HuH-7 (cell line): ENCODE measurements at places on chromosomes 1 and 21.

- no peak for DNase-seq
These were observed 251.2 kb downstream of the DSCAM start for GRCh38 chr21:40595806-40596205.

- DNase-seq: no peak
These were observed 59.6 kb upstream of the DYNLT5 start for GRCh38 chr1:66692681-66693080.

- no peak for DNase-seq
These were observed 6.6 kb upstream of the PRRX1 start for GRCh38 chr1:170657275-170657853.

- DNase-seq: no peak
These were observed 33.9 kb upstream of the ASPM start for GRCh38 chr1:197180252-197180878.

DNA sequence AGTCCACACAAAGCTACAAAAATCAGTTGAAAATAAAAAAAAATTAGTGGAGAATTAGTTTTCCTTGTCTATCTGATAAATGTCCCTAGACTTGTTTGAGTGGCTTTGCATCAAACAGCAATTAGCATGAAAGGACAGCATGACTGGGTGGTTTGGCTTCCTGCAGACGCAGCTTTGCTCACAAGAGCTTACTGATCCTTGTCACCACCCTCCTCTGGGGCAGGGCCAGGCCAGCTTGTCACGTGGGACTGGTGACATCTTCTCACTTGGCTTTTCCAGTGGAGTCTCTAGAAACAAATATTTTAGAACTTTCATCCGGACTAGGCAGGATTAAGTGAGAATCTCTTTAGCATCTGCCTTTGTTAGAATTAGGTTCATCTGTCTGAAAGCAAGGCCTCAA, 76.0 kb upstream of the OLIG2 start:
- no peak for DNase-seq
